ENCODE measurements at places on chromosomes 3 and 15.
A peak's percentile ranks its signal among the peaks of the same experiment; 100 is the strongest.

DNA sequence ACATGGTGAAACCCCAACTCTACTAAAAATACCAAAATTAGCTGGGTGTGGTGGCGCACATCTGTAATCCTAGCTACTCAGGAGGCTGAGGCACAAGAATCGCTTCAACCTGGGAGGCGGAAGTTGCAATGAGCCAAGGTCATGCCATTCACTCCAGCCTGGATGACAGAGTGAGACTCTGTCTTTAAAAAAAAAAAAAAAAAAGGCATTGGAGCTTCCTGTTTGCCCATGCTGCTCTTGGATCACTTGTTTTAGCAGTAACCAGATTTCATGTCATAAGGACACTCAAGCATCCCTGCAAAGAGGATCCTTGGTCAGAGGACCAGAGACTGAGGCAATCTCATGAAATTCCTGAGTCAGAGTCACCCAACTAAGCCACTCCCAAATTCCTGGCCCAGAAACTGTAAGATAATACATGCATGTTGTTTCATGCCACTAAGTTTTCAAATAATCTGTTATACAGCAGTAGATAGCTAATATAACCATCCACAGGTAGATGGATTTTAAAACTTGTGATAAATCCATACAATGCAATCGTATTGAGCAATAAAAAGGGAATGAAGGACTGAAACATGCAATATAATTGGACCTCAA lies 82.0 kb upstream of the XXYLT1 start:
- no peak for DNase-seq

- DNase-seq, result no peak
Observed at GRCh38 chr15:31843426-31844055, 186.8 kb upstream of the CHRNA7 start.

DNA sequence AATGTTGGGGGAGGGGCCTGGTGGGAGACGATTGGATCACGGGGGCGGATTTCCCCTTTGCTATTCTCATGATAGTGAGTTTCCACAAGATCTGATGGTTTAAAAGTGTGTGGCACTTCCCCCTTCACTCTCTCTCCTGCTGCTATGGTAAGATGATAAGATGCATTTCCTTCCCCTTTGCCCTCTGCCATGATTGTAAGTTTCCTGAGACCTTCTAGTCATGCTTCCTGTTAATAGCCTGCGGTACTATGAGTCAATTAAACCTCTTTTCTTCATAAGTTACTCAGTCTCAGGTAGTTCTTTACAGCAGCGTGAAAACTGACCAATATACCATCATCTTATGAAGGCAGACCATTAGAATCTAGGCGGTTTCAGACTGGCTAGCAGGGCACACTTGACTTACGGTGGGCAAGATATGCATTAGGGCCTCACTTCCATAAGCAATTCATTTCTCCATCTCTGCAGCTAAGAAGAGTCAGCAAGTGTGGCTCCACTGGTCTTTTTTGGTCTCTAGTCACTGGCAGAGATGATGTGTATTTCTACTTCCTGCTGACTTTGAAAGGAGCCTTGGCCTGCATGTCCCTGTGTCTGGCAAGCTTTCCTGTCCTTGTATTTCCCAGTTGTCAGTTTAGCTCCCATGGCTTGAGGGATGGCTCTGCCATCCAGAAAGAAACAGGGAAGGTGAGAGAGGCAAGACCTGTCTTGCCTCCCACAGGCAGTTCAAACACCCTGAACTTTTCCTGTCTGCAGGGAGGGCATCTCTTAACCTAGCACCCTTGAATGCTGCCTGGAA lies 109.0 kb upstream of the ADAMTS9 start:
- DNase-seq, result no peak

DNA sequence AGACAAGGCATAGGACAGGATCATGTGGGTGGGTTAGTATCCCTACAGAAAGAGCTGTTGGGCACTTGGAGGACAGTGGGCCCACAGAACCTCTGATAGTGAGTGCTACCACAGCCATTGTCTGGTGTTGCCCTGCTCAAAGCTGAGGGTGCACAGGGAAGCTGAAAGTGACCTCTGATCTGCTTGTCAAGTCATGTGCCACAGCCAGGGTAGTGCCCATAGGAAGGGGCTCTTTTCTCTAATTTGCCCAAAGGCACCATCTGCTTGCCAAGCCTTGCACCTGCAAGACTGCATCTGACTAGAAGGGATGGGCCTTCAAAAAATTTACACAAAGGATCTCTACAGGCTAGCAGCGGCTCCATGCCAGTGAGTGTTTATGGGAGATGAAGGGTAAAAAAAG lies 87.4 kb upstream of the GSK3B start:
- DNase-seq, result no peak

GRCh38 chr3:103218793-103219192 lies 784.0 kb downstream of the ZPLD1 start:
- no peak for DNase-seq

DNA sequence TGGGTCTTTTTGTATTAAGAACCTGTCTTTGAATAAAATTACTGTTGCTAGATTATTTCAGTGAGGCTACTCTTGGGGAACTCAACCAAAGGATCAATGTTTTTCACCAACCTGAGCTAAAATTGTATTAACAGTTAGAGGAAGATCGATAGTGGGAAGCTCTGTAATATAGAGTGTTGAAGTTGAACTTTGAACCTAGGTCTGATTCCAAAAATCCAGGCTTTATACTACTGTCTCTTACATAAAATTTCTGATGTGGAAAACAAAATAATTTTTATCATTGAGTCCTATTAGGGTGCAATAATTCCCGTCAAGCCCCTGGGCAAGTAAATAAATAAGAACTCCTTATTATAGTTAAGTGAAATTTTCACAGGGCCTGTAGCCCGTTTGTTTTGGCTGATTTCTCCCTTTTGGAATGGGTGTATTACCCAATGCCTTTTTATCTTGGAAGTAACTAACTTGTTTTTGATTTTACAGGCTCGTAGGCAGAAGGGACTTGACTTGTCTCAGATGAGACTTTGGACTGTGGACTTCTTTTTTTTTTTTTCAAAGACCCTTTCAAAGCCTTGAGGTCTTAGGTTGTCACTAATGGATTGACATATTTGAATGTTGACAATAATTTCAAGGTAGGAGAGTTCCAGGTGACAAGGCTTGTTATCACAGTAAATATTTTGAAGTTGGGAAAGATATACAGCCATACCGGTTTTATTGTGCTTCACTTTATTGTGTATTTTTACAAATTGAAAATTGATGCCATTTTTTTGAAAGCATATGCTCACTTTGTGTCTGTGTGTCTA lies 276.1 kb downstream of the NFKBIZ start:
- DNase-seq, result no peak

DNA sequence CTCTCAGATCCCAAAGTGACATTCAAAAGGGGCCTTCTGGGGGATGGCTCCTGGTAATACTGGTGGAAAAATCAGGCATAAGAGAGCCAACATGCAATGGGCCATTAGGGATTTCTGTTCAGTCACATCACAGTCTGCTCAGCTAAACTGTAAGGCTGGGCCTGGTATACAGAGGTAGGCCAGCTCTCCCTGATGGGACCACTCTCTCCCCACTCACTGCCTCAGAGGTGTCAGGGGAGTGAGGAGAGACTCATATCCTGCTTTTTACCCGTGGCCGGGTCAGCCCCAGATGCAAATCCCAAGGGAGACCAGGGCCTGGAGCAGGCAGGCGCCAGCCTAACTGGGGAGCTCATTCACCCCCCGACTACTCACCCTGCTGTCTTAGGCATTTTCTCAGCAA lies 48.1 kb upstream of the TPM1 start:
- no peak for DNase-seq

DNA sequence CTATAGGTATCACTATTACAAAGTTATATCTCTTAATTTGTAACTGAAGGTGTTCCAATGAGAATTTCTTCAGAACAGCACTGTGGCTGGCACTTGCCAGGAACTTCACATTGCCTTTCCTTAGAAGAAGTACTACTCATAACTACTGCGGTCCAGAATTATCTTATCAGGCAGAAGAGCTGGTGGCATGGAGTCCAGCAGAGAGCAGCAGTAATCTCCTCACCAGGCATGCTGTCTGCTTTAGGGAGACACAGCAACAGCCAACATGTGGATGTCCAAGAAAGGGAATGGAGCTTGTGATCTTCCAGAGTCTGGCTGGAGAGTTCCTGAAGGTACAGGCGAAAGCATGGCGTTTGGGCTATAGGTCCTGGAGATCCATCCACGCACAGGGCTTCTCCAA lies 919.7 kb upstream of the NR2F2 start:
- DNase-seq, result no peak

DNA sequence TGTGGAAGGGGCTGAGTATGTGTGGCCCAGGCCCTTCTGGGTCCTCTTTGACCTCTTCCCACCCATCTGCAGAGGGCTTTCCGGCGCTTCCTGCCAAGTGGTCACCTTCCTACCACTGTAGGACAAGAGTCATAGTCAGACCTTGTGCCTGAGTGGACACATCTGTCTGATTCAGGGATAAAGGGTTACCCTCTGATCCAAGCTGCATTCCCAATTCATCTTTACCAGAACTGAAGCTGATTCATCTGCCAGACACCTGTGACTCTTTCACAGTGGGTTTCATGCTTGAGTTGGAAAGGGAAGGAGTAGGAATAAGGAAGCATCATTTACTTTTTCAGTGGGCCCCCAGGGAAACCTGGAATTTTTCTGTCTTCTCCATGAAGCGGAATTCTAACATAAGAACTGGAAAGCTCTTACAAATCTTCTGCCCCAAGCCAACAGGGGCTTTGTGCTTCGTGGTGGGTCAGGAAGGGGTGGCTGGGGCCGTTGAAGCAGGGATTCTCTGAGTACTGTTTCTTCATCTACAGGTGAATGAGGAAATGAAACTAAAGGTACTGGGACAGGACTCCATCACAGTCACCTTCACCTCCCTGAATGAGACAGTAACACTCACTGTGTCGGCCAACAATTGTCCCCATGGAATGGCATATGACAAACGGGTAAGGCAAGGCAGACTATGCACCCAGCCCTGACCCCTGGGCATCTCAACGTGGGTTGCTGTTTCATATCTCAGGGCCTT lies 46.4 kb downstream of the C3orf20 start:
- DNase-seq, result no peak

GRCh38 chr15:77980098-77980497 lies 97.4 kb downstream of the TBC1D2B start:
- DNase-seq, result no peak

- DNase-seq, result no peak
Observed at GRCh38 chr15:60070838-60071493, 66.9 kb downstream of the FOXB1 start.

DNA sequence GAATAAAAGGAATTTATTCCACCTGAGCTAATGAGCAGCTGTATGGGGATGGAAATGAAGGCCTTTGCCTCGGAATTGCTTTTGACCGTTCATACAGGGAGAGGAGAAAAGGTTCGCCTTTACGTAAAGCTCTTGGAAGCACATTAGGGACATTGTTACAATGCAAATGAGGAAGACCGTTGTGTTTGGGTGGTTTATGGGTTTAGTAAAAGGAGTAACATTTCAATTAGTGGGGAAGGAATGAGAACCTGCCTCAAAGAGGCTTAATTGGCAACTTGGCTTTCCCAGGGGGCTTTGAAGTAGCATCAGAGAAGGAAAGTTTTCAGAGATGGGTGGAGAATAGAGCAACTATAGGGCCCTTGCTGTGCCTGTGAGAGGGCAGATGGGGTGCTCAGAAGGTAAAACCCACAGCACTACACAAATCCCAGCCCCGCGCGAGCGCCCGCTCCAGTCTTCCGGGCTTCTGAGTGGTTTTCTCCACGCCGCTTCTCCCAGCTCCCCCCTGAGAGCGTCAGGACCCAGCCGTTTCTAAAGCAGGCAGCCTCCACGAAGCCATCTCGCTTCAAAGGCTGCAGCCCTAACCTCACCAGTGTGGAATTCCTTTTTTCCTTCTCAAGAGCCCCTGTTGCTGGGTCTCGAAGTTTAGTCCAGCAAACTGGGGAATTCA lies 192.0 kb upstream of the HES1 start:
- DNase-seq, result no peak

DNA sequence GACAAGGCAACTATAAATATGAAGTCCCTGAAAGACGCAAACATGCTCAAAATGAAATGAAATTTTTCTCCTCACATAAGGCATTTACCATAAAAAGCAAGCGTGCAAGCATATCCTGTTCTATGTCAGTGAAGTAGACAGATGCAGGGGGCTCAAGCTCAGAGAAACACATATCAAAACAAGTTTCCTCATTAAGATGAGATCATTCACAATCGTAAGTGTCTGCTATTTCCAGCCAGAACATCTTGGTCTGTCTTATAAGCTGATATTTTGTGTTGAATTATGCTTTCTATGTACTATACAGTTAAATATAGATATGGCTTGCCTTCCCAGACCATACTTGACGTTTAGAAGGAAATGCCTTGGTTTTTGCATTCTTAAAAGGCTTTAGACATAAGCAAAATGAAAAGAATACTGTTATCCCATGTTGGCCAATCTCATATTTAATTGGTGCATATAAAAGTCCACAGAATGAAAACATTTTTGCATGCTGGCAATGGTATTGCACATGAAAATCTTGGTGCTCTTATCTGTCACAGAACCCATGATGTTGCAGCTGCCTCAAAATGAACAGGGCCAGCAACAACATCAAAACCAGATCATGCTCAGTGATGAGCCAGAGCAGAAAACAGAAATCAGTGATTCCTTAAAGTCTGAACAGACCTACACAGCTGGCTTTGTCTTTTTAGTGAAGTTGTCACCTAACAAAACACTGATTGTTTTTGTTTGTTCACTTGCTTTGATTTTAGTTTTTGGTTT lies 65.4 kb downstream of the SIDT1 start:
- no peak for DNase-seq

DNA sequence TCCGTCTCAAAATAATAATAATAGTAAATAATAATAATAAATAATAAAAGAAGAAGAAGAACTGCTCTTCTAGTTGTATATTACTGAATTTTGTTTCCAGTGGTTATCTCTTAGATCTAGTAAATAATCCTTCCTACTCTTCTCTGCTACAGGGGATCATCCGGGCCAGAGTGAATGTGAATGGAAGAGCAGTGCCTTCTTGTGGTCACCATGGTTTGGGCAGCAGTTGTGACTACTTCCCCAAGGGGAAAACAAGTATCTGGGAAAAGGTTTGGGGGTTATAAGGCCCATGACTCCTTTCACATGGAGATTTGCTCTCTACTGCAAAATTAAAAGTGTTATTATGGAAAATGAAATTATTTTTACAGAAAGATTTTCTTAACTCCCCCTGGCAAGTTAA lies 5.5 kb upstream of the OR5K1 start:
- no peak for DNase-seq

DNA sequence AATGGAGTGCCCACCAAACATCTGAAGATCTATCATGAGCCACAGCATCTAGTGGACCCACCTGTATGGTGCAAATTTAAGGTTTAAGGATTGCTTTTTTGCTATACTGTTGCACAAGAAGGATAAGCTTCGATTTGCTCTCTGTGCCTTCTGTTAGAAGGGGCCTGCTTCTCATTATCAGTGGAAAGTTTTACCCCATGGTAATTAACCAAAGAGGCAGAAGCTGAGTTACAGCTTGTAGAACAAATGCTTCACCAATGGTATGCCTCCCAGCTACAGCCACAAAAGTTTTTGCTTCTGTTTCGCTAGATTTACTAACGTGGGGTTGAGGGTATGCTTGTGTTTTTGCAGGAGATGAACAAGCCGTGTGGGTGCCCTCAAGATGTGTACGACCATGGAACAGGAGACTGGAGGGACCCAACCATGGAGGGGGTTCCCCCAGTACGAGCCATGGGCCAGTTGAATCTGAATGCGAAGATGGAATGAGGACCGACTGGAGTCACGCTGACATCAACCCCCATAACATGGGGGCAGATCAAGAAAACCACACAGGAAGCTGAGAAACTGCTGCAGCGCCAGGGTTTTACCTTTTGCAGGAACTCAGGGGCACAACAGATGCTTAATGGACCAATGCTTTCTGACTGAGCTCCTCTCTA lies 43.5 kb downstream of the ACAD9 start:
- DNase-seq, result peak; percentile 53

Data from activated T-cell treated with anti-CD3 and anti-CD28 coated beads, Interleukin-2, amount 50 U/mL, for 1 hour (primary cell).